ENCODE measurements at places on chromosomes 4 and X.

GRCh38 chr4:13942977-13943376, 315.5 kb upstream of the BOD1L1 start:
- no peak overlapping the region for H3K4me3 ChIP-seq
- no peaks in the 10 kb centered on the region for H3K27me3 ChIP-seq
- no peak overlapping the region for H3K27ac ChIP-seq
- no peaks in the 10 kb centered on the region for H3K36me3 ChIP-seq

- H3K27me3 ChIP-seq = peaks cover 11% of the 10 kb centered on the region
- no peak overlapping the region for H3K27ac ChIP-seq
- DNase-seq = no peak
- peak overlapping the region; percentile 57 for H3K4me3 ChIP-seq
- peaks cover 4% of the 10 kb centered on the region for H3K4me1 ChIP-seq
Observed at GRCh38 chr4:122663814-122664610, 43.1 kb upstream of the IL21 start.

DNA sequence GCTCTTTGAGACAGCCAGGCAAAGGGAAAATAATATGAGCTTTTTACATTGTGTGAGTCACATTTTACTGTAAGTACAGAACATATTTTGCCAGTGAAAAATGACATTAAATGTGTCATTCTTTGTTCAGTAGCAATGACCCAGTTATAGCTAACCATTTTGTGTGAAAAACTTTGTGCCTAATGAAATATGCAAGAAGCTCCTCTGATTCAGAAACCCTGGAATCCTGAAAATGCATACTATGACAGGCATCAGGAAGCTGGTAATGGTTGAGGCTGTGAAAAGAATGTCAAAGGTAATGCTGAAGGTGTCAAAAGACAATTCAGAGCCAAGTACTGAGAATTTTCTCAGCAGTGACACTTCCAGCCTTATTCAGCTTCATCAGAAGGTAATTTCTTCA, 549.5 kb upstream of the SMIM31 start:
- H3K4me3 ChIP-seq = no peak overlapping the region
- H3K27ac ChIP-seq = no peak overlapping the region
- H3K36me3 ChIP-seq = no peaks in the 10 kb centered on the region
- no peaks in the 10 kb centered on the region for H3K4me1 ChIP-seq
- H3K27me3 ChIP-seq = no peaks in the 10 kb centered on the region

GRCh38 chr4:51906167-51906958, 63.4 kb downstream of the DCUN1D4 start:
- H3K27me3 ChIP-seq = no peaks in the 10 kb centered on the region
- H3K4me1 ChIP-seq = peaks cover 5% of the 10 kb centered on the region
- peaks cover 18% of the 10 kb centered on the region for H3K36me3 ChIP-seq
- no peak overlapping the region for H3K27ac ChIP-seq

DNA sequence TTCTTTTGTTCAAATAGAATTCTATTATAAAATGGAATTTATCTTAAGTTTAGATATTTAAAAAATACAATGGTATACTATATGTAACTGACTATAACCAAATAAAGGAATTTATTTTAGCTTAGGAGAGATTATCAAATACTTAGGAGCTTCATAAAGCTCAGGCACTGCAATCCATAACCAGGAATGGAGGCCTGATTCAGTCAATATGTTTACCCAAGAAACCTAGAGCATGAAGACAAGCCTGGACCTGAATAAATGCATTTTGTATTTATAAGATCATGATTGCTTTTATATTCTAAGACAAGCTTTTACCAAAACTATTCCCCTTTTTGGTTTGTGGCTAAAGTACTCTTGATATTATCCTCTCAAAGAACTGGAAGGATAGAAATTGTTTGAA, 742.6 kb downstream of the FAT4 start:
- DNase-seq = no peak
- no peak overlapping the region for H3K27ac ChIP-seq
- no peaks in the 10 kb centered on the region for H3K4me1 ChIP-seq
- no peak overlapping the region for H3K4me3 ChIP-seq
- H3K27me3 ChIP-seq = no peaks in the 10 kb centered on the region

DNA sequence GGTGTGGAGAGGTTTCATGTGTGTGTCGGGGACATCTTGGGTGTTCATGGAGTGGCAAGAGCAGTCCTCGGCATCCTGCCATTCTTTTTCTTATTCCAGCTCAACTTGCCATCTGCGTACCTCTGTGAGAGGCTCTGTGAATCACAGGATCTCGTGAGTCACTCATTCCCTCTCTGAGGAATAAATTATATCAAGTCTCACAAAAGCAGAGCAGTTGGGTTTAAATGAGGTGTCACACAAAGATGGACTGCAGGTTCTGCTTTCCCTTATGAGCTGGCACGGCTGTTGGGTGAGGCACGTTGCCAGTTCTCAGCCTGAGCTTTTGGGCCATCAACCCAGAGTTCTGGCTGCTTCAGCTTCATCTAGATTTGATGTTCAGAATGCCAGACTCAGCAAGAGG, 6.8 kb upstream of the OCIAD2 start:
- H3K27me3 ChIP-seq = peaks cover 4% of the 10 kb centered on the region
- H3K4me1 ChIP-seq = peaks cover 1% of the 10 kb centered on the region
- H3K4me3 ChIP-seq = no peak overlapping the region
- H3K36me3 ChIP-seq = no peaks in the 10 kb centered on the region
- no peak overlapping the region for H3K27ac ChIP-seq
- DNase-seq = no peak

GRCh38 chrX:389021-389441, 2.3 kb upstream of the PPP2R3B start:
- peaks cover 10% of the 10 kb centered on the region for H3K4me1 ChIP-seq
- H3K27ac ChIP-seq = peak overlapping the region; percentile 69
- no peak overlapping the region for H3K4me3 ChIP-seq

- DNase-seq = no peak
- no peak overlapping the region for H3K27ac ChIP-seq
- no peaks in the 10 kb centered on the region for H3K4me1 ChIP-seq
- no peaks in the 10 kb centered on the region for H3K36me3 ChIP-seq
Observed at GRCh38 chr4:146029147-146029546, 90.5 kb upstream of the ZNF827 start.

- H3K27me3 ChIP-seq = peaks cover 14% of the 10 kb centered on the region
- no peaks in the 10 kb centered on the region for H3K4me1 ChIP-seq
- H3K27ac ChIP-seq = no peak overlapping the region
- H3K36me3 ChIP-seq = no peaks in the 10 kb centered on the region
- H3K4me3 ChIP-seq = no peak overlapping the region
Observed at GRCh38 chr4:3630598-3631543, 98.6 kb upstream of the LRPAP1 start.

GRCh38 chr4:74206088-74206825, 48.3 kb downstream of the MTHFD2L start:
- H3K27ac ChIP-seq = peak overlapping the region; percentile 77
- H3K4me3 ChIP-seq = no peak overlapping the region
- DNase-seq = no peak
- H3K27me3 ChIP-seq = no peaks in the 10 kb centered on the region

DNA sequence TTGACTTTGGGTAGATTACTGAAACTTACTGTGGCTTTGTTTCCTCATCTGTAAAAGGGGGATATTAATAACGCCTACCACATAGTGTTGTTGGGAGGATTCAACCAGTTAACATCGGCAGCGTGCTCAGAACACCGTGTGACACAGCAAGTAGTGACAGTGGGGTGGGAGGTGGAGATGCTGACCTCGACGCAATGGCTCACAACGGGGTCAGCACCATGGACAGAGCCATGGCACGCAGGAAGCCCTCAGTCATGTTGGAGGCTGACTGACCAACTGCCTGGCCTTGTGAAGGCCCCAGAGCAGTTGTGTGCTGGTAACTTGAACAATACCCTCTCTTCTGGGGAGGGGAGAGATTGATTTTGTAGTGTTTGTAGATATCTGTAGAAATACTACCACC, 93.2 kb downstream of the WFS1 start:
- no peak overlapping the region for H3K4me3 ChIP-seq
- no peak overlapping the region for H3K27ac ChIP-seq
- no peaks in the 10 kb centered on the region for H3K4me1 ChIP-seq
- peak; percentile 17 for DNase-seq
- H3K36me3 ChIP-seq = peaks cover 4% of the 10 kb centered on the region

- no peak overlapping the region for H3K4me3 ChIP-seq
- H3K27ac ChIP-seq = no peak overlapping the region
- no peak for DNase-seq
- peaks cover 4% of the 10 kb centered on the region for H3K4me1 ChIP-seq
Observed at GRCh38 chr4:108779958-108780357, 17.1 kb upstream of the ETNPPL start.

DNA sequence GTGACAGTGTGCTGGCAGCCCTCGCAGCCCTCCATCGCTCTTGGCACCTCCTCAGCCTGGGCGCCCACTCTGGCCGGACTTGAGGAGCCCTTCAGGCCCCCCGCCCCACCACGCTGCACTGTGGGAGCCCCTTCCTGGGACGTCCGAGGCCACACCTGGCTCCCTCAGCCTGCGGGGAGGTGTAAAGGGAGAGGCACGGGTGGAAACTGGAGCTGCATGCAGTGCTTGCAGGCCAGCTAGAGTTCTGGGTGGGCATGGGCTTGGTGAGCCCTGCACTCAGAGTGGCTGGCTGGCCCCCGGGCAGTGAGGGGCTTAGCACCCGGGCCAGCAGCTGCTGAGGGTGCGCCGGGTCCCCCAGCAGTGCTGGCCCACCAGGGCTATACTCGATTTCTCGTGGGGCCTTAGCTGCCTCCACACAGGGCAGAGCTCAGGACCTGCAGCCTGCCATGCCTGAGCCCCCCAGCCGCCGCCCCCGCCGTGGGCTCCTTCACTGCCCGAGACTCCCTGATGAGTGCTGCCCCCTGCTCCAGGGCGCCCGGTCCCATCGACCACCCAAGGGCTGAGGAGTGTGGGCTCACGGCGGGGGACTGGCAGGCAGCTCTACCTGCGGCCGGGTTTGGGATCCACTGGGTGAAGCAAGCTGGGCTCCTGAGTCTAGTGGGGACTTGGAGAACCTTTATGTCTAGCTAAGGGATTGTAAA, 1672.7 kb upstream of the PCDH7 start:
- no peaks in the 10 kb centered on the region for H3K27me3 ChIP-seq

DNA sequence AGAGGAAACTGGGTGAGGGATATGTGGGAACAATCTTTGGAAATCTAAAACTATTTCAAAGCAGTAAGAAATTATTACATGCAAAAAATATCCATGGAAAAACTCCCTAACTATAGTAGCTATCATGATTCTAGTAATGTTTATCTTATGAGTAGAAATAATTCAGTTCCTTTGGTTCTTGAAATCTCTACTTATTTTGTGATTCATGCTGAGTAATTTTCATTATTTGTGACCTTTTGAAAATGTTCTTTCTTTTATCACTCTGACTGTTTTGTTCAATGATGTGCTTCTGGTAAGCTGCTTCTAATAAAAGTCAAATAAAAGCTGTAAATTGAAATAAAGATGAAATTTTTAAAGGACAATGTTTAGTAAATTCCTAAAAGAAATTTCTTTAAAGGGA, 40.4 kb upstream of the MAGEB10 start:
- H3K4me3 ChIP-seq = no peak overlapping the region
- H3K4me1 ChIP-seq = no peaks in the 10 kb centered on the region

GRCh38 chr4:40729555-40729954, 20.2 kb upstream of the NSUN7 start:
- H3K36me3 ChIP-seq = peaks cover 3% of the 10 kb centered on the region
- peaks cover 4% of the 10 kb centered on the region for H3K27me3 ChIP-seq
- DNase-seq = no peak
- H3K4me3 ChIP-seq = no peak overlapping the region
- H3K4me1 ChIP-seq = no peaks in the 10 kb centered on the region
- no peak overlapping the region for H3K27ac ChIP-seq

GRCh38 chr4:58587856-58588255, 1477.7 kb upstream of the IGFBP7 start:
- no peak overlapping the region for H3K4me3 ChIP-seq
- no peaks in the 10 kb centered on the region for H3K4me1 ChIP-seq

DNA sequence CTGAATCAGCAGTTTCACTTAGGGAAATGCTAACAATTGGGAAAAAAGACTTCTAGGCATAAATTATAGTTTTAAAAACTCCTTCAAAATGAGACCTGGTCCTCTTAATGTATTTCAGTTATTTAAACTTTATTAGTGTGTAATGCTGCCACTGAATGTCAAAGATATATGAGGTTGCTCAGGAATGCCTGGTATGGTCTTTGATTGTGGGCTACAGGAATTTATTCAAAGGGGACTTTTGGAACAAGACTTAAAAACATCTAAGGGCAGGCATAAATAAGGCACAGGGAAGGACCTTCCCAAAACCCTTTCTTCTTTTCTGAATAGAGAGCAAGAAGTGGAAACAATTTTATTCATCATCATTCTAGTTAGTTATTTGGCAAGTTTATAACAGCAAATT, 439.1 kb downstream of the TLL1 start:
- no peak overlapping the region for H3K4me3 ChIP-seq
- H3K4me1 ChIP-seq = no peaks in the 10 kb centered on the region
- no peaks in the 10 kb centered on the region for H3K36me3 ChIP-seq
- no peak overlapping the region for H3K27ac ChIP-seq
- no peaks in the 10 kb centered on the region for H3K27me3 ChIP-seq

DNA sequence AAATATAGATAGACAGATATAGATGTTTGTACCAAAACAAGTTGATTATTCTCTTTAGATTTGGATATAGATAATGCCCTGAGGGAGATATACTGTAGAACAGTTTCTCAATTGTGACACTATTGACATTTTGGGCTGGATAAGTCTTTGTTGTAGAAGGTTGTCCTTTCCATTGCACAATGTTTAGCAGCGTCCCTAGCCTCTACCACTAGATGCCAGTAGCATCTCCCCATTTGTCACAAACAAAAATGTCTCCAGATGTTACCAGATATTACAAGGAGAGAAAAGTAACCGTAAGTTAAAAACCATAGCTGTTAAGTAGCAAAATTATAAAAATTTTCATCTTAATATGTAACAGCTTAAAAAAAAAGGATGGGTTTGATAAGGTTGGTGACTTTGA, 2595.3 kb downstream of the ARAP2 start:
- H3K4me1 ChIP-seq = no peaks in the 10 kb centered on the region
- DNase-seq = no peak
- peaks cover 3% of the 10 kb centered on the region for H3K36me3 ChIP-seq

GRCh38 chr4:7939377-7940108, at the start of gene AFAP1:
TSS of gene AFAP1 (minus strand) at chr4:7939861. CDS start at chr4:7872078, 67,783 bp downstream.
- H3K4me1 ChIP-seq = peaks cover 13% of the 10 kb centered on the region
- H3K4me3 ChIP-seq = peak within 1 kb of the TSS; percentile 77
- H3K27ac ChIP-seq = no peak within 1 kb of the TSS
- H3K27me3 ChIP-seq = no peaks in the 10 kb centered on the region

DNA sequence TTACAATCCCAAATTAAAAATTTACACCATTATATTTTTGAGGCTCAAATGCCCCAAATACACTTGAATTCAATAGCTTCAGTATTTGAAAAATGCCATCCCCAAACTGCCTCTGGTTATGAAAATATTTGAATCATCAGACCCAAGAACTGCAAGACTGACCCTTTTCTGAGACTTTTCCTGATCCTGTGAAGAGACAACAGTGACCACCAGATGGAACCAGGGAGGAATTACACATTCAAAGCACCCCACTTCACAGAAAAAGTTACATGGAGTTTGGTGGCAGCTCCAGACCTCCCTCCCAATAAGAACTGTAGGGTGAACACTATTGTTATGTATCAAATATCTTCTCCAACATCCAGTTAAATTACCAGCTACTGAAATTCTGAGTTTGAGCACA, 44.0 kb upstream of the SCD5 start:
- H3K4me1 ChIP-seq = no peaks in the 10 kb centered on the region
- DNase-seq = no peak
- H3K27ac ChIP-seq = no peak overlapping the region
- peaks cover 80% of the 10 kb centered on the region for H3K36me3 ChIP-seq
